Heart right ventricle (tissue), 16 donors: ENCODE measurements at places on chromosomes 2 and 18. TPM values are rescaled to one million over a fixed set of nuclear protein-coding genes. Genes with fewer than 3 reads are reported as not detected.

- peak overlapping the region; percentile 72 for H3K27ac ChIP-seq
- no peak for DNase-seq
- H3K36me3 ChIP-seq = peaks cover 86% of the 10 kb centered on the region
- H3K4me1 ChIP-seq = peaks cover 66% of the 10 kb centered on the region
- no peak overlapping the region for H3K4me3 ChIP-seq
- H3K27me3 ChIP-seq = no peaks in the 10 kb centered on the region
These were observed 98.8 kb upstream of the EML6 start for GRCh38 chr2:54624591-54625071.

DNA sequence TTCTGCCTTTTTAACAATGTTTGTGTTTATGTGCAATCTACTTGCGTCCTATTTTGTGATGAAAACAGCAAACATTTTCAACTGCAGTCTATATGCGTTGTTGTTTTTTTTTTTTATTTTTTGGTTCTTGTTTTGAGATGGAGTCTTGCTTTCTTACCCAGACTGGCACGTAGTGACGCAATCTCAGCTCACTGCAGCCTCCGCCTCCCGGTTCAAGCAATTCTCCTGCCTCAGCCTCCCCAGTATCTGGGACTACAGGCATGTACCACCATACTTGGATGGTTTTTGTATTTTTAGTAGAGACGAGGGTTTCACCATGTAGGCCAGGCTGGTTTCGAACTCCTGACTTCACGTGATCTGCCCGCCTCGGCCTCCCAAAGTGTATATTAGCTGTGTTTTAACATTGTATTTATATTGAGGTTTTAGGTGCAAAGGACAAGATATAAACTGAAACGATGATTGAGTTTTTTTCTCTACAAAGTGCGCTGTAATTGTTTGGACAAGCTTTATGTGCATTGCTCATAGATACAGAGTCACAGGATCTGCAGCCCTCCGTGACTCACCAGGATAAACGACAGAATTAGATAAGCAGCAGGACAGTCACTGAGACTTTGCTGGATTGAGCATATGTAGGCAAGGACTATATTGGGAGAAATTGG is 17.4 kb downstream of the CDH7 start:
- no peaks in the 10 kb centered on the region for H3K36me3 ChIP-seq
- H3K27me3 ChIP-seq = no peaks in the 10 kb centered on the region
- H3K27ac ChIP-seq = no peak overlapping the region
- DNase-seq = no peak
- no peaks in the 10 kb centered on the region for H3K4me1 ChIP-seq
- H3K4me3 ChIP-seq = no peak overlapping the region

The TRIM54 gene
- 131 TPM for polyA plus RNA-seq

DNA sequence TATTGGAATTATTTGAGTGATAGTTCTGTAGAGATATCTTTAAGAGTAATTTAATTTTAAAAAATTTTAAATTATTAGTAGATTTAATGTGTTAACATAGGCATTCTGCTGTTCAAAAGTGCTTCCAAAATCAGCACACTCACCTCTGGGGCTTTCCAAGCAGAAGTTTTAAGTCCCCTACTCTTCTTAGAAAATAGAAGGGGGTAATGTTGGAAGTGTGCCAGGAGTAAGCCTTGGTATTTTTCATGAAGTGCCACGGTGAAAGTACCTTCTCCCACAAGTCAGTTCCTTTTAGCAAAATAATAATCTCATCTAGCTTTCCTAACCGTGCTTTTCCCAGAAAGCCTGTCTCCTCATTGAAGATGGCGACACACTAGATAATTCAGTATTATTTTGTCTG is 3.9 kb upstream of the TNFRSF11A start:
- H3K4me3 ChIP-seq = no peak overlapping the region
- no peak overlapping the region for H3K27ac ChIP-seq
- peaks cover 43% of the 10 kb centered on the region for H3K27me3 ChIP-seq
- peaks cover 20% of the 10 kb centered on the region for H3K4me1 ChIP-seq
- DNase-seq = no peak
- H3K36me3 ChIP-seq = no peaks in the 10 kb centered on the region

- no peak overlapping the region for H3K27ac ChIP-seq
- H3K27me3 ChIP-seq = peaks cover 75% of the 10 kb centered on the region
- peak overlapping the region; percentile 36 for H3K4me3 ChIP-seq
- H3K36me3 ChIP-seq = no peaks in the 10 kb centered on the region
- no peak for DNase-seq
These were observed 678 bp downstream of the CYP27C1 start for GRCh38 chr2:127219171-127220070.

DNA sequence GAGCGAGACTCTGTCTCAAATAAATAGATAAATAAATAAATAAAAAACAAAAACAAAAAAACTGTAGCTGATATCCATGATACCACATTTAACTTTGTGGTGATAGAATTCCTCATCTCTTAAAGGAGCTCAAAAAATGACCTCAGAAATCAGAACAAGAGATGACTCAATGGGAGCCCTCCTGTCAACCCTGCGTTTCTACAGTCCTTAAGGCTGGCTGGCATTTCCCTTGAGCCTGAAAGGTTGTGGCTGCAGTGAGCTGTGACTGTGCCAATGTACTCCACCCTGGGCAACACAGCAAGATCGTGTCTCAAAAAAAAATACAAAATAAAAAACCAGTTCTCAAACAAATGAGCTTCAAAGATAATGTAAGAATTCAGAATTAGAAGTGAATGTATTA is 40.4 kb downstream of the CHST9 start:
- no peak for DNase-seq
- H3K36me3 ChIP-seq = no peaks in the 10 kb centered on the region
- H3K27ac ChIP-seq = no peak overlapping the region

The IL1B gene
- polyA plus RNA-seq = 0.29 TPM

- no peaks in the 10 kb centered on the region for H3K27me3 ChIP-seq
- no peak overlapping the region for H3K4me3 ChIP-seq
- no peak for DNase-seq
- H3K36me3 ChIP-seq = no peaks in the 10 kb centered on the region
These were observed 371.5 kb downstream of the NUP35 start for GRCh38 chr2:183495589-183496267.

The WDR75 gene
- polyA plus RNA-seq = 11.8 TPM

DNA sequence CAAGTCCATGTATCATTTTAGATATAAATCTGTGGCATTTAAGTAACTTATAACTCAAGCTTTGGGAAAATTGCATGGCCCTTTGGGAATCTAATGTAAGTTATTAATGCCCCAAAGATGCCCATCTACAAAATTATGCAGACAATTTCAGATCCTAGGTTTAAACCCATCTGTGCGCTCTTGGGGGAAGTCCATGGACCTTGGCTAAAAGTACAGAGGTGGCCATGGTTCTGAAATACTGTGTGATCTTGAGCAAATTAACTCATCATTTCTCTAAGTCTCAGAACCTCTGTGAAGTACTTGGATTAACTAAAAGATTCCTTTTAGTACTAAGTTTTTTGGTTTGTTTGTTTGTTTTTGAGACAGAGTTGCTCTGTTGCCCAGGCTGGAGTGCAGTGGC is 19.5 kb downstream of the INPP1 start:
- H3K36me3 ChIP-seq = no peaks in the 10 kb centered on the region
- H3K4me1 ChIP-seq = no peaks in the 10 kb centered on the region
- DNase-seq = no peak
- no peak overlapping the region for H3K4me3 ChIP-seq
